ENCODE measurements at places on chromosomes 7 and 10.

- DNase-seq: no peak
Observed at GRCh38 chr7:820341-820740, 11.9 kb upstream of the SUN1 start.

- no peak for DNase-seq
Observed at GRCh38 chr10:104259999-104260774, 5.5 kb downstream of the GSTO1 start.

DNA sequence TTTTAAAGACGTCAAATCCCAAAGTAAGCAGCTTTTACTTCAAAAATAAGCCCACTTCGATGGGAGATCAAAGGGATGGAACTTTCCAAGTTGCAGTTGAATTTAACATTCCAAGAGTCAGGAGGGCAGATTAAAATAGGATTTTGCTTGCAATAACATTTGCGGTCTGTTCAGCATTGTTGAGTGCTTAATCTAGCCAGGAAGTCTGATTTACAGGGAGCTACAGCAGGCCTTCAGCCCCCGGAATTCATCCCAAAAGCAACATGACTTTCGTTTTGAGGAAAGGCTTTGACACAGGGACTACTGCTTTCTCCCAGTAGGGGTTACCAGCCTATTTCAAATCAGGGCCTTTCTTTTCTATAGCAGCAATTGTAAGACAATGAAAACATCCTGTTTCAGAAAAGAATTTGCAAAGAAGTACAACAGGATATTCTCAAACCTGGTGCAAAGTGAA, 279.6 kb upstream of the PITRM1 start:
- DNase-seq: no peak

GRCh38 chr10:29553544-29554250, 81.1 kb downstream of the SVIL start:
- no peak for DNase-seq

- no peak for DNase-seq
Observed at GRCh38 chr10:9147475-9147874, 1093.0 kb downstream of the GATA3 start.

- no peak for DNase-seq
Observed at GRCh38 chr10:3672220-3672619, 112.8 kb downstream of the KLF6 start.
